ENCODE measurements at places on chromosomes 6 and 20.

GRCh38 chr6:31701666-31702404 is 1.3 kb downstream of the ABHD16A start:
- DNase-seq, result peak; percentile 40

GRCh38 chr20:25218492-25218891 is 23.0 kb downstream of the ENTPD6 start:
- no peak for DNase-seq

DNA sequence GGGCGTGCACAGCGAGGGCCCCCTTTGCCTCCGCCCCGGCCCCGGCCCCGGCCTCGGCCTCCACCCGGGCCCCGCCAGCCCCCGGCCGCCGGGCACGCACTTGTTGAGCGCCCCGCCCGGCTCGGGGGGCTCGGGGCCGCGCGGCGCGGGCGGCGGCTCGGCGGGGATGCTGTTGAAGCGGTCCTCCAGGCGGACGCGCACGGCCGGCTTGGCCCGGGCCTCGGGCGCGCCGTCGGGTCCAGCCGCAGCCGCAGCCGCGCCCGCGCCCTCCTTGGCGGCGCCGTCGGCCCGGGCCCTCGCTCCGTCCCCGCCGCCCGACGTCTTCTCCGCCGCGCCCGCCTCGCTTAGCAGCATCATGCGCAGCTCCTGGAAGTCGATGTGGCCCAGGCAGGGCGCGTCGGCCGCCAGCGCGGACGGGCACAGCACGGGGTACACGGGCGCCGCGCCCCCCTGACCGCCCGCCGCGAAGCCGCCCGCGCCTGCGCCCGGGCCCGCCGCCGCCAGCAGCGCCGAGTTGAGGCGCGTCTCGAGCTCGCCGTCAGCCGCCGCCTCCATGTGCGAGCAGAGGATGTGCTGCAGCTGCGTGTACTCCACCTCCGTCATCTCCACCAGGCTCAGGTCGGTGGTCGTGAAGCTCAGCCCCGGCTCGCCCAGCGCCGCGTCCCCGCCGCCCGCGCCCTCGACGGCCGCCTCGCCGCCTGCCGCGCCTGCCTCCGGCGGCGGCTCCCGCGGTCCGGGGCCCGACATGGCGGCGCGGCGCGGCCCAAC is 514 bp downstream of the TCFL5 start:
- DNase-seq, result no peak

DNA sequence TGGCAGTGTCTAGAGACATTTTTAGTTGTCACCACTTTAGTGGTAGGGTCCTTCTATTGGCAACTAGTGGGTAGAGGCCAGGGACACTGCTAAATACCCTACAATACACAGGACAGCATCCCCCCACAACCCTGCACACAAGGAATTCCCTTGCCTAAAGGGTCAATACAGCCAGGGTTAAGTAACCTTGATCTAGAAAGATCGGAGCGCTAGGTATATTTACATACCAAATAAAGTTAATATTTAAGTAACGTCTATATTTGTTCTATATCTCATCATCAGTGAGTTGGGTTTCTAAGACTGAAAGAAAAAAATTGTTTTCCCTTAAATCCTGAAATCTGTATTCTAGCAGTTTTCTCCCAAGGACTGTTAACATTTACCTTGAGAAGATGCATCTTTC is 16.1 kb downstream of the BFSP1 start:
- DNase-seq, result no peak

DNA sequence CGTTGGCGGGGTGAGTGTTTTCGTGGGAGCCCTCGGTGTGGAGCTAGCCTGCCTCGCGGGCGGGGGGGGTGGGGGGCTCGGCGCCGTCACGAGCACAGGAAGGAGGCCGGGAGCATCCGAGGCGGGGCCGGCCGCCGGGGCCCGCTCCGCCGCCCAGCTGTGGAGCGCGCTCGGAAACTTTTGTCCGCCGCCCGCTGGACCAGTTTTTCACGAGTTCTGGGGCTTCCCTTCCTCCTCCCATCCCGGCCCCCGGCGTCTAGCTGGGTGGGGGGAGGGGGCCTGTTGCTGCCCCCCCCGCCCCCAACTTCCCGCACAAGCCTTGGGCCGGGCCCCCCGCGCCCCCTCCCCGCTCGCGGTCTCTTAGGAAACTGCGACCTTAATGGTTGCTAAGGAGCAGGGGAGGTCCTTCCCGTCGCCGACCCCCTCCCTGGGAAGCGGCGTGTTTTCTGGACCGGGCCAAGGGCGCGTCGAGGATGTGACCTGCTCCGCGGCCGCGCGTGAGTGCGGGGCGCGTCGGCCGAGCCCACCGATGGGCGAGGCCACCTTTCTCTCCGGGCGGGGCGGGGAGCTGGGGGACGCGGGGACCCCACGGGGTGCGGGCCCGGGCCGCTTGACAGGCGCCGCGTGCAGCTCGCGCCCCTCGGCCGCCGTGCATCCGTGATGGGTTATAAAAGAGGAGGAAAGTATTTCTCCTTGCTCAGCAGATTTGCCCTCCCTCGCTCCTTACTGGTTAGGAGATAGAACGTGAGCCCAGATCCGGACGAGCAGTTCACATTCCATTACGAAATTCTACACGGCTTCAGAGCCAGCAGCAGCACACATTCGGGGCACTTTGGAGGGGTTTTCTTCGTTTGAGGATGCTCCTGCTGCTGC is 1.4 kb downstream of the RREB1 start:
- peak; percentile 12 for DNase-seq

DNA sequence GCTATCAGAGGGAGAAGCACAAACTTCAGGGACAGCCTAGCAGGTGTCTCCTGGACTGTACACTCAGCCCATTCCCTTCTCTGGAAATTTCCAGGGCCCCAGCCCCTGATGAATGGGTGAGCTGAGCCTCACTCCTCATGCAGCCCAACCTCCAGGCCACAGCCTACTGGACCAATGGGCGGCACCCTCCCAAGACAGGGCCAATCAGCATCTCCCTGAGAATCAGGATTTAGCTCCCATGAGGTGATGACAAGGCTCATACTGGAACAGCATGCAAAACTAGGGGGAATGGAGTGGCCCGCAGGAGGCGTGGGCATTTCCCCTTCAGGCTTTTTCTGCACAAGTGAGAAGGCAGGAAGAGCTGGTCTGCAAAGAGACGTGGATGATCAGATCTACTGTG is 29.0 kb downstream of the NFATC2 start:
- no peak for DNase-seq

DNA sequence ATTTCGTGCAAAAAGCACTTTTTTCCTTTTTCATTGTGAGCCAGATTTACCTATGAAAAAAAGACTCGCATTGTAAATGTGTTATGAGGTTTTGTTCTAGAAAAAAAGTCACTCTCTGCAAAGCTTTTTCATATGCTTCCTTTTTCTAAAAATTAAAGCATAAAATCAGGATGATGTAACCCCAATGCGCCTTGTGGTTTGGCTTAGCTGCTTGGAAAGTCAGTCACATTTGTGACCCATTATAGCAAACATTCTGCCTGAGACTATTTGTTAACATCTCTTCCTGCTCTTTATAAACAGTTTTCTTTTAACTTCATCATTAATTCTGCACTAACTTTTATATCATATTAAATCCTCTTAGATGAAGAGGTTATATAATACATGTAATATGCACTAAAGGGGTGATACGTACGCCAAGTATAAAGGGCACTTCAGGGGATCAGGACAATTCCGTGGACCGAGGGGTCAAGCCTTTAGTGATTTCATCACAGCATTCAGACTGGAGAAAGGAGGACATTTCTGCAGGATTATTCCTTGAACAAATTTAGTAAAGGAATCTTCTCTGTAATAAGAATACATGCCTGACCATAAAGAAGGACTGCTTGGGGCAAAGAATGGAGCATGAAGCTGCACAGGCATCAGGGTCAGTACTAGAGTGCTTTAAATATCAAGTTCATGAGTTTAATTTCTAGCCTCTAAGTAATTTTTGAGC is 48.1 kb upstream of the SMLR1 start:
- no peak for DNase-seq

- DNase-seq, result no peak
Measured at GRCh38 chr6:41135062-41135832, 18.9 kb downstream of the TREML1 start.

DNA sequence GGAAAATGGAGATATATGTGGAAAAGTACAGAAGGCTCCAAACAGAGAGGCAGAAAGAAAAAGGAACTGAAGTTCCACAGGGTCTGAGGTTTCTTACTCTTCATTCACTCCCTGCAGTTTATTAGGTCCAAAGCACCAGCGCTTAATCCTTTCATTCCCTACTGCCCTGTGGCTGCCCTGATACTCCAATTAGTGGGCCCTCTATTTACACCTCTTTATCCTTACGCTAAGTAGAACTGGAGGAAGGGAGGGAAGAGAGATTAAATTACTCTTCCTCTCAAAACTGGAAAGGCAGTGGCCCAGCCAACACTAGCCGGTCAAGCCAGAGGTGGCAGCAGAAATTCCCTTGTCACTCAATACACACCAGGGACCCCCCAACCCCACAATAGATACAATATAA is 20.4 kb downstream of the TRERF1 start:
- no peak for DNase-seq

DNA sequence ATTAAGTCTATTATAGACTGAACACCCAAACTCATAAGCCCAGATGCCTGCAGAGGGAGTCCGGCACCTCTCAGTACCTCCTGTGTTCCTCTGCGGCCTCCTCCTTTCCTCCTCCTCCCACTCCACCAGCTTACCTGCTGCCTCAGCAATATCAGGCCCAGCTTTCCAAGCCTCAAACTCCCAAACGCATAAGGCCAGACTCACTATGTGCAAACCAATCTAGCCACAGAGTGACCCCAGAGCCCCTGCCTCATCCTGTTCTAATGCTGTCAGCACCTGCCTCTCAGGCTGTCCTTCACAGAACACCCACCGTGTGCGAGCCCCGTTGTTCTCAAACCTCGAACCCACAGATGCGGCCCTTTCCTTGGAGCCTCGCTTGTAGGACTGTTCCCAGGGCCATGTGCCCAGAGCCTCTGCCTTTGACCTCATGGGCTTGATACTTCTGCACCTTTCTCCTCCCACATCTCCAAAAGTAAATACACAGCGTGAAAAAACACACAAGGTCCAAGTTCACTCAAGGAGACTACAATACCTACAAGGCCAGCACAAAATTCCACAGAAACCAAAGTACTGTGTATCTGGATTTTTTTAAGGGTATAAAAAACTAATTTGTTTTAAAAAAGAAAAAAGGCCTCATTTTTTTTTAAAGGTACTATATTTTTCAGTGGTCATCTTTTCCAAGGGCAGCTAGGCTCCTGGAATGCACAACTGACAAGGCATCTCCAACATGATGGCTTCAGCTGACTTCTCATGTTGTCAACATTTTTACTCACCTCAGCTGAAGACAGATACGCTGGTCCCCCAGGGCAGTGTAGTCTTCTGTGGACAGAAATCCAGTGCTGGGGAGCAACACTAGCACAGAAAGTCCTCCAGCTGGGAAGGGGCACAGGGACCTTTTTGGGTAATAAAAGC is 52.3 kb downstream of the ABHD12 start:
- DNase-seq, result no peak

DNA sequence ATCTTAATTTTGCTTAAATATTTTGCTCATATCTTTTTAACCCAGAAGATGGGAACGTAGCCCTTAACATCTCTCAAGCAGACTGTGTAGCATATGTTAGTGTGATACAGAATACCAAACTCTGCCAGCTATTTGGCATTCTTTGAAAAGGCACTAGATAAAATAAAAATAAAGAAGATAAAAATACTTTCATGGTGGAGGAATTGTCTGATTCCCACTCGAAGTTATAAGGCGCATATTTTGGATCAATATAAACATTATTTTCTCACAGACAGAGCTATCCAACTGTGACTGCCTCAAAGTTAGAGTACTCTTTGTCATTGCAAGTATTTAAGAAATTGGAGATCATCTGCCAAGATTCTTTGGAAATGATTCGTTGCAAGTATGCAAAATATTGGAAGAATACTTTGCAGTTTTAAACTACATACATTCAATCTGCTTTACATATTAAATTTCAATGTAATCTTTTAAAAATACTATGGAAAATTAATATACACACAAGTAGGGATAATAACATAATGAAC is 10.8 kb upstream of the EEF1E1 start:
- no peak for DNase-seq

- no peak for DNase-seq
Measured at GRCh38 chr6:55456016-55456415, 123.0 kb downstream of the HMGCLL1 start.

DNA sequence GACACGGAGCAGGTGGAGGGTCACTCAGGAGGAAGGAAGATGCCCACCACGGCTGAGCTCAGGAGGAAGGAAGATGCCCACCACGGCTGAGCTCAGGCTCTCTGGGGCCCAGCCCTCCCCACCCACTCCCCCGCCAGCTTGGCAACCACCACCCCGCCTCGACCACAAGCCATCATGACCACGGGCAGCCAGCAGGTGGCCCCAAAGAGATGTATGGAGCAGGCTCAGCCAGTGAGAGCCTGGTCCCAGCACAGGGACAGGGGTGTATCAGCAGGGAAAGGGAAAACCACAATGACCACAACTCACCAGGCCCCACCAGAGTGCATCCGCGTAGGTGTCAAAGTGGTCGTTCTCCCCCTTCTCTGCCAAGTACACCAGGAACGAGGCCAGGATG is 30.4 kb downstream of the KCNQ2 start:
- DNase-seq, result no peak

GRCh38 chr6:125294036-125294435 is 7.7 kb downstream of the HDDC2 start:
- no peak for DNase-seq

GRCh38 chr20:55386686-55387085 is 618.6 kb downstream of the CBLN4 start:
- no peak for DNase-seq

GRCh38 chr6:35457907-35458306 is 5.8 kb downstream of the FANCE start:
- DNase-seq, result no peak

- no peak for DNase-seq
Measured at GRCh38 chr6:157845493-157846259, 22.6 kb downstream of the SNX9 start.

DNA sequence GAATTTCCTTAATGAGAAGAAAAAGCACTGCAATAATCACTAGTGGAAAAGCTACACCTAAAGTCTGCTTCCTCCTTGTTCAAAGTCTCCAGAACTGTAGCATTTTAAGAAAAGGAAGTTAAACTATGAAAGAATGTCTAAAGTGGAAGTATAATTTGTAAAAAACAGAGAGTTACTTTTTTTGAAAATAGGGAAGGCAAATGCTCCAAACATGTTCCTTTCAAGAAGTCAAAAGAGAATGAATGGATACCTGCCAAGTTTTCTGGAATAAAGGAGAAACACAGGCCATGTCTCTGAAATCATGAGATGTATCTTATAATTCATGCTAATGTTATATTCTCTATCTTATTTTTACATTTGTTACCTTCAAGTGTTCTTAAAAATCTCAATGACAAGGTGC is 60.7 kb upstream of the ADGRG6 start:
- DNase-seq, result no peak

GRCh38 chr20:40319741-40320516 is 369.1 kb downstream of the MAFB start:
- DNase-seq, result no peak

Measured in DMS 273 treated with DMSO at 0.1 percent for 48 hours (cell line).